ENCODE measurements at places on chromosomes 12 and 14. TPM values are rescaled to one million over a fixed set of nuclear protein-coding genes. Genes with fewer than 3 reads are reported as not detected.

- DNase-seq = peak; percentile 97
Observed at GRCh38 chr14:58427281-58428117, at the start of the genes KIAA0586 and TIMM9. KIAA0586 (plus strand) TSS chr14:58427719; CDS start chr14:58428265, 546 bp downstream. TIMM9 (minus strand) TSS chr14:58427531; CDS start chr14:58411945, 15,586 bp downstream.

- no peak for DNase-seq
Observed at GRCh38 chr12:82027612-82028011, 268.5 kb upstream of the PPFIA2 start.

DNA sequence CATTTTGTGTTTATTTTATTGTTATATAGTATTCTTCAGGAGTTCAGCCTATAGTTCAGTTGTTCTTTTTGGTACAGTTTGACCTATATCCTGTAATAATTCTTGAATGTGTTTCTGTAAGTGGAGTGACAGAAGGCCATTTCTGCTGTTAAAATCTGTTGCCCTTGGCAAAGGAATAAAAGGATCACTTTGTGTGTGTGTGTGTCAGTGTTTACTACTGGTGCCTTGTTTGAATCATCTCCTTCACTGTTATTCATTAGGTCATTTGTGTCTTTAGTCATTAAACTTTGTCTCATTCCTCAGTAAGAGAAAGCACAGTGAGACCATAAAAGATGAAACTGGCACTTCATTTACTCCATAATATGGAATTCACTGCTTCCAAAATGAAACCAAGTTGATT lies 130.7 kb downstream of the TMTC2 start:
- peak; percentile 56 for DNase-seq

GRCh38 chr12:47328831-47329545 lies 249.2 kb upstream of the AMIGO2 start:
- DNase-seq = no peak

DNA sequence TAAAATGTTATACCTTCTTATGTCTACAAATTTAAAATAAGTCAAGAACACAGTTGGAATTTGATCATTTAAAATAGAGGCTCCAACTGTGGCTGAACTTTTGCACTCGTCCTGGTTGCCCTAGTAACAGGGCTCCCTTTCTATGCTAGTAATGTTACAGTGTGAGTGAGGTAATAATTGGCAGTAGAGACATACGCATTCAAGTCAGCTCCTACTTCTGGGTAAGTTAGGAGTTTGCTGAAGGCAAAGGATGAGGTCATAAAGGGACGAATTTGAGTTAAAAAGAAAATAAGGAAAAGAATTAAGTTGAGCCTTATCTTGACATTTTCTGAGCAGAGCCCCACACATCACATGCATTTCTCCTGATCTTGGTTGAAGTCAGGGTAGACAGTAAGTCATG lies 129.1 kb downstream of the TMEM117 start:
- no peak for DNase-seq

- DNase-seq = no peak
Observed at GRCh38 chr14:101451166-101451565, 110.1 kb upstream of the DIO3 start.

DNA sequence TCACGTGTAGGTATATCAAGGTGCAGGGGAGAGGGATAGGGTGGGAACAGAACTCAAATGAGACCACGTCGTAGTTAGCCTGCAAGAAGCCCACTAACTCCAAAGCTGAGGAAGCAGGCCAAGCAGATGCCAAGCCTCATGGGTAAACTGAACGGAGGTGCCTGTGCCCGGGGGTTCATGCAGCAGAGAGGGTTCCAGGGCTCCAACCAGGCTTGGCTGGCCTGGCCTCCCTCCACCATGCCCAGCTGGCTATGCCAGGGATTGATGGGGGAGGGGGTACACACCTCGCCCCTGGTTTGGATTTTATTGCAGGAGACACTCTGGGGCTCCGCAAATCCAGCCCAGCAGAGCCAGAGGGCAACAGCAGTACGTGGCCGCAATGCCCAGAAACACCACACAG lies 27.3 kb downstream of the PXN start:
- no peak for DNase-seq

DNA sequence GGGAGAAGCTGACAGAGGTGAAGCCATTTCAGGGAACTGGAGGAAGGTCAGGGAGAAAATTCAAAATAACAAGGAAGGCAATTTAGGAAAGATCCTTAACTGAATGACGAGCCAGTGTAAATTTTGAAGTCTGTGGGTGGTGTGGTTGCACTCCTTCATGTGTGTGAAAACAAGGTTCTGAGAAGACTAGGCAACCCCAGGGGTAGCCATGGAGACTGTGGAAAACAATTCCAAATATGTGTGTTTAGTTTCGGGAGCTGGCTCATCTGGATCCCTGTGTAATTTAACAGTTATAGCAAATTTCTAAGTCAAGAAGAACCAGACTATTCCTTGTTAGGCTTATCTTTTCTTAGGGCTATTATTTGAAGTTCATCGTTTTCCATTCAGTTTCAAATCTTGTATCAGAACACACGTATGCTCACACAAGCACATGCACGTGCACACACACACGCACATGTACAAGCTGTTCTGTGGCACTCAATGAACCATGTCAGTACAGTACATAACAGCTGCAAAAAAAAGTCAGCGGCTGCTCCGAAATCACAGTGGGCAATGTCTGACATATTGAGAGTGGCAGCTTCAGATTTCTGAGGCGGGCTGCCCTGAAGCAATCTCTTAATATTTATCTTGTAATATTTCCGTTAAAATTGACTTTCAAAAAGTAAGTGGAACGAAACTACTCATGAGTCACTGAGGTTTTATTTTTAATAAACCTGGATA lies 411.2 kb downstream of the AEBP2 start:
- peak; percentile 53 for DNase-seq

DNA sequence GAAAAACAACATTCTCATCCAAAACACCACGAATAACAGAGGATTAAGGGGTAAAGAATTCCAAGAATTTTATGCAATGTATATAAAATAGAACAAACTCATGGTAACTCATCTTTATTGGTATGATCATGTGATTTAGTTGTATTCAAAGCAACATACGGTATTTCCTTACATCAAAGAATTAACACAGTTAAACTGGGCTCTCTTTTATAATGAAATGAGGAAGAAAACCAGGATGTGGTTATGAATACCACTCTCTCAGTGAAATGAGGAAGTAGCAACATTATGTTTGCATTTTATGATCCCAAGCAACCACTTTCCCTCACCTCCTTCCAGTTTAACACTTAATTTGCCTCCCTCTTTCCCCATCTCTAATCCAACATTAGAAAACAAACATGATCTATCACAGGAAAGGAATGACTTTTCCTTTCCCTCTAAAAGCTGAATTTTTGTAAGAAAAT lies 22.9 kb downstream of the SPTLC2 start:
- DNase-seq = no peak

DNA sequence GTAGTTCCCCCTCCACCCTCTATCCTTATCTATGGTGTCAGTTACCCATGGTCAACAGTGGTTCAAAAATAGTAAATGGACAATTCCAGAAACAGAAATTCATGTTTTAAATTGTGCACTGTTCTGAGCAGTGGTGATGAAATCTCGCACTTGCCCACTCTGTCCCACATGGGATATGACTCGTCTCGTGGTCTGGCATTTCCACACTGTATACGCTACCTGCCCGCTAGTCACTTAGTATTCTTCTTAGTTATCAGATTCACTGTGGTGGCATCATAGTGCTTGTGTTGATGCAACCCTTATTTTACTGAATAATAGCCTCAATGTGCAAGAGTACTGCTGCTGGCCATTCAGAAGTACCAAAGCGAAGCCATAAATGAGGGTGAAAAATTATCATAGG lies 507.0 kb downstream of the SNAPC1 start:
- DNase-seq = no peak

DNA sequence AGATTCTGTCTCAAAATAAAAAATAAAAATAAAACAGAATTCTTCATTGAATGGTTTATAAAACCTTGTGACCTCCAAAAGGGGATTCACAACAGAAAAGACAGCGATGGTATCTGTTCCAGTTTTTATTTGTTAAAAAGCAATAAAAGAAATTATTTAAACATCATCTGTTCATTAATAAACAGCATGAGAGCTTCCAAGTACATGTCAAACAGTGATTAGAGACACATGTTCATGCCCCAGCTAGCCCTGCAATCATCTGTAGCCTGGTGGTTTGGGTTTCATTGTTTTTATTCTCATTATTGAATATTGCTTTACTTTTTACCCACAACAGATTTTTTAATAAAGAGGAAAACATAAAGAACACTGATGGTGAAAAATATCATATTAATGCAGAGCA lies 173.3 kb downstream of the ANO2 start:
- no peak for DNase-seq

GRCh38 chr14:105139212-105139825 lies 29.3 kb downstream of the JAG2 start:
- no peak for DNase-seq

- DNase-seq = no peak
Observed at GRCh38 chr14:104133496-104133895, 4.9 kb upstream of the KIF26A start.

DNA sequence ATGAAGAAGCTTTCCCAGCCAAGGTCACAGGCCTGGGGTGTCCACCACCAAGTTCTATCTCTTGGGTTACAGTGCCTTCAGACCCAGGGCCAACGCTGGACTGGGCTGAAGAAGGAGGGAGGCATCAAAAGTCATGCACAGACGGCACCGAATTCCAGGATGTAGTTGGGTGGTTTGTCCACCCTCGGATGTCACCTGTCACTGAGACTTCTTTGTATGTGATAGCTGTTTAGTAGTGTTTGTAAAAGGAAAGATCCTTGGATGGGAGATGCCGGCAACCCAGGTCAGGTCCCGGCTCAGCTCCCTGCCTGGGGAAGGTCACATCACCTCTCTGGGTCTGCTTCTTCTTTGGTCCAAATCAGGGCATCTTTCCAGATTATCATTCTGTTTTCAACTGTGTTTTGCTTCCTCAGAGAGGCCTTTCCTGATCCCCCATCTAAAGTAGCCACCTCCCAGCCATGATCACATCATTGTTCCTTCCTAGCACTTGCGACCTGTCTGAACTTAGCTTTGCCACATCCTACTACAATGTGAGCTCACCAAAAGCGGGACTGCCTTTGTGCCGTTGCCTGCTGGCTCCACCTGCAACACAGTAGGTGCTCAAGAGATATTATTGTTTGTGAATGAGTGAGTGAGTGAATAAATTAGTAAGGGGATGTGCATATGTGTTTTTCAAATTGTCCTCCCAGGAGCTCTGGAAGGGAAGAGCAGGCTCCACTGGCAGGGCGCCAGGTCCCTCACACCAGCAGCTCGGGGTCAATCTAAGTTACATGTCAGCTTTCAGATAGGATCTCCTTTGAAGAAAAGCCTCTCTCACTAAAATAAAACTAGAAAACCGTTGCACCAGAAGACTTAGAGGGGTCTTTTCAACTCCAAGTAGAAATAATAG lies 2.1 kb downstream of the TSPAN11 start:
- no peak for DNase-seq

DNA sequence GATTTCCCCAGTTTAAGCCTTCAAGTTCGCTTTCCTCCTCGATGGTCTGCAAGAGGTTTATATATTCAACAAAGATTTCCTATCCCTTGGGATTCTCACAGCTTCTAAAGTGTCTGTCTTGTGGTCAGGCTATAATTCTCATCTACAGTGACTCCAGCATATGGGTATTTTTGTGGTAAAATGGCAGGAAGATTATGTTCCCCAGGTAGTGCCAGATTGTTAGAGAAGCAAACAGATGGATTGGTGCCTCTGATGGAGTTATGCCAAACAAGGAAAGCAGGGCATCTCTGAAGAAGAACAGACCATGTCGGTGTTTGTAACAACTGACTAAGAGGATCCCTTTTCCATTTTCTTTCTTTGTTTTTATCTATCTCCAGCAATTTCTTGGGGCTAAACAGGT lies 5.5 kb upstream of the CCDC175 start:
- no peak for DNase-seq

GRCh38 chr14:100591453-100592371 lies 4.5 kb upstream of the BEGAIN start:
- DNase-seq = no peak

DNA sequence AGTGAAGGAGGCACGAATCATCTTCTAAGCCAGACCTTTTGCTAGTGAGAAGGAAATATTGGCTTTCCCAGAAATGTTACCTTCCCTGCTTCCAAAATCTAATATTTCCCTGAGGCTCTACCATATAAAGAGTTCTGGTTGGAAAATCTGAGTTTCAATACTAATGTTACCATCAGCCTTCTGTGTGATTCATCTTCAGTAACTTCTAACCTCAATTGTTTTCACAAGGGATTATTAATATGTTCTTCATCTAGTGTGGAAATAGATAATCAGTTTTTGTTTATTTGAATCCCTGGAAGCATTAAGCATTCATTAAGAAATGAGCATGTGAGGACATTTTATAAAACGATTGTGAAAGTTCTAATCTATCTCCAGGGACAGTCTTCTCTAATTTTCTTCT lies 720.9 kb downstream of the AACS start:
- no peak for DNase-seq

GRCh38 chr12:53805791-53806190 lies 54.0 kb upstream of the CISTR start:
- peak; percentile 47 for DNase-seq

DNA sequence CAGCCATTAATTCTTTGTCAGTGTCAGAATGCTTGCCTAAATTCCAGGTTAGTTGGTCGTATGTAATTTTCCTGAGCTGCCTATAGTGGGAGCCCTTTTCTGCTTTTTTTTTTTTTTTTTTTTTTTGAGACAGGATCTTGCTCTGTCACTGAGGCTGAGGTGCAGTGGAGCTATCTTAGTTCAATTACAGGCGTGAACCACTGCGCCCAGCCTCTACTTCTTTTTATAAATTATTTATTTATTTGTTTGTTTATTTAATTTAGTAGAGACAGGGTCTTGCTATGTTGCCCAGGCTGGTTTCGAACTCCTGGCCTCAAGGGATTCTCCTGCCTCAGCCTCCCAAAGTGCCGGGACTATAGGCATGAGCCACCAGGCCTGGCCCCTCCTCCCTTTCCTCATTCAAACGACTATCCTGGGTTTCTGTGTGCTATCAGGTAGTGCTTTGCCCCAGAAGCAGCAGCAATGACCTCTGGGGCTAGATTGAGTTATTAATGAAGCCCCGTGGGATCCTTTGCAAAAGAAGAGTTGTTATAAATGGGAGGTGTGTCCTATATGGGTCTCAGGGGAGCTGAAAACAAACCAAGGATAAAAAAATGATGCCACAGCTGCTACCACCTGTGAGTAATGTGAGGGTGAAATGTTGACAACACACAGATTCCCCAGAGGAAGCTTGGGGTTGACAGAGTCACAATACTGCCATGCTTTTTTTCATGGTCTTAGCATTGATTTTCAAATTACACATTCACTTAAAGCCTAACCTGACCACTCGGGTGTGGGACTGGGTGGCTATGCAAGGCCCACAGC lies 34.6 kb upstream of the NFKBIA start:
- no peak for DNase-seq

GRCh38 chr12:116528065-116528464 lies 31.1 kb upstream of the MAP1LC3B2 start:
- DNase-seq = no peak

- no peak for DNase-seq
Observed at GRCh38 chr14:29868000-29868399, 59.6 kb downstream of the PRKD1 start.

The KRT72 gene
- total RNA-seq = not detected

The RNASE7 gene
- total RNA-seq = not detected

The TSPAN19 gene
- 0.66 TPM for total RNA-seq

The RHNO1 gene
- total RNA-seq = 17.2 TPM

The SLC41A2 gene
- total RNA-seq = 27.6 TPM

The ZNF891 gene
- total RNA-seq = 3.1 TPM

The EFS gene
- total RNA-seq = 5.5 TPM

The PRPH gene
- total RNA-seq = 2.7 TPM

The CCDC197 gene
- total RNA-seq = not detected

The FOXN4 gene
- not detected for total RNA-seq
